ENCODE measurements at places on chromosomes 11 and 22. TPM values are rescaled to one million over a fixed set of nuclear protein-coding genes. Genes with fewer than 3 reads are reported as not detected.

DNA sequence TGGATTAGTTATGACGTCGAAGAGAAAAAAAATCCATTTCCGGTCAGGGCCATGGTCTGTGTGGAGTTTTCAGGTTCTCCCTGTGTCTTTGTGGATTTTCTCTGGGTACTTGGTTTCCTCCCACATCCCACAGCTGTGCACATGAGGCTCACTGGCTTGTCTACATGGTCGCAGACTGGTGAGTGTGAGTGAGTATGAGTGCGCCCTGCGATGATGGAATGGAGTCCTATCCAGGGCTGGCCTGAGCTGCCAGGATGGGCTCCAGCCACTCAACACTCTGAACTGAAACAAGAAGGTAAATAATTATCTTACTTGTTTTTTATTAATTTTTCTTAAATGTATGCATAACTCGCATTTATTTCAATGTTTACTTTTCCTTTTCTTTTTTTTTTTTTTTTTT, 10.8 kb downstream of the MMP3 start:
- H3K4me1 ChIP-seq: no peaks in the 10 kb centered on the region
- no peak overlapping the region for H3K27ac ChIP-seq
- H3K36me3 ChIP-seq: no peaks in the 10 kb centered on the region

DNA sequence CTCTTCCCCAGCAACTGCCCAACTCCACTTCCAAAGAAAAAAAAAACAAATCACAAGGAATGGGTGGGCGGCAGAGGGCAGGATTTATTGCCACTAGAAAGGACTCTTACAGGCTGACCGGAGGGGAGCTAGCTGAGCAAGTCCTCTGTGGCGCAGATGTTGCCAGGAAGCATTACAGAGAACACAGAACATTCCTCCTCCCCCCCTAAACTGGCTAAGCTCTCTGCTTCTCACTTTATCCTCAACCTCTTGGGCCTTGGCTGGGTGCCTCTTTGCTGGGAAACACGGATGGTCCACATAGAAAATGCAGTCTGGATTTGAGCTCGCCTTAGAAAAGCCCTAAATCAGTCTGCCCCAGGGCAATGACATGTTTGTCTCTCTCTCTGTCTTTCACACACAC, 12.6 kb upstream of the FJX1 start:
- no peak overlapping the region for H3K4me3 ChIP-seq
- DNase-seq: no peak
- no peak overlapping the region for H3K27ac ChIP-seq
- H3K4me1 ChIP-seq: no peaks in the 10 kb centered on the region
- no peaks in the 10 kb centered on the region for H3K27me3 ChIP-seq

DNA sequence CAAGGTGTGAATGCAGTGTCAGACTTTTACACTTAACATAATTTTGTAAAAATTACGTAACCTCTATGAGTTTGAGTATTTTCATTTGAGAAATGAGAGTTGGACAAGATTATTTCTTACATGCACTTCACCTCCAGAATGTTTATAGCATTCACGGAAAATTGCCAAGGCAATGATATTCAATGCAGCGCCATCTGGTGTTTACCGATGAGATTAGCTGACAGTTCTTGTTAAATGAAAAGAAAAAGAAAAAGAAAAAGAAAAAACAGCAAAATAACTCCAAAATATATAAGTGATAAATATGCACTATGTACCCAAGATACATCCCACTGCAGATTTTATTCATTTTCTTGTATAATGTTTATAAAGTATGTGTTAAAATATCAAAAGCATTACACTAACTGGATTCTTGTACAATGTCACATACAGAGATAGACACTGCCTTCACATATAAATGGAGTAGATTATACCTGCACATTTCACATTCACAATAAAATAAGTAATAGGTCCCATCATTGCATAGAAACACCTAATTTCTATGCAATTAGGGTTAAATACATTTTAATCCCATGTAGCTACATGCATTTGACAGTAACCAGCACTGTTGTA, 976.3 kb upstream of the FAT3 start:
- H3K4me3 ChIP-seq: no peak overlapping the region
- peaks cover 10% of the 10 kb centered on the region for H3K4me1 ChIP-seq
- no peaks in the 10 kb centered on the region for H3K27me3 ChIP-seq
- no peaks in the 10 kb centered on the region for H3K36me3 ChIP-seq
- no peak overlapping the region for H3K27ac ChIP-seq

DNA sequence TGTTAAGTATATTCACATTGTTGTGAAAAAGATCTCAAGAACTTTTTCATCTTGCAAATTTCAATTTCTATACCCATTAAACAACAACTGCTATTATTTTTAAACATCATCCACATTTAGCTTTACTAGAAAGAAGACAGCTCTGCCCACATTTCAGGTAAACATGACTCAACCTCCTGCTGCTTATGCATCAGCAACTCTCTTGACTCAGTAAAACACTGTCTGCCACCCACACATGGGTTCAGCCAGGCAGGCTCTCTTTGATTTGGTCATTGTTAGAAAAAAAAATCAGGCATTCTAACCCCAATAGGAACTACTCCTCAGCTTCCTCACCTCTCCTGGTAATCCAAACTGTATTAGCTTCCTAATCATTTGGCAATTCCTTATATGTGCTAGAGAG, 5.1 kb upstream of the ENDOD1 start:
- no peak overlapping the region for H3K4me3 ChIP-seq
- H3K27ac ChIP-seq: no peak overlapping the region
- H3K27me3 ChIP-seq: no peaks in the 10 kb centered on the region

The GLYAT gene
- total RNA-seq: not detected

The SOX6 gene
- 1.7 TPM for total RNA-seq

DNA sequence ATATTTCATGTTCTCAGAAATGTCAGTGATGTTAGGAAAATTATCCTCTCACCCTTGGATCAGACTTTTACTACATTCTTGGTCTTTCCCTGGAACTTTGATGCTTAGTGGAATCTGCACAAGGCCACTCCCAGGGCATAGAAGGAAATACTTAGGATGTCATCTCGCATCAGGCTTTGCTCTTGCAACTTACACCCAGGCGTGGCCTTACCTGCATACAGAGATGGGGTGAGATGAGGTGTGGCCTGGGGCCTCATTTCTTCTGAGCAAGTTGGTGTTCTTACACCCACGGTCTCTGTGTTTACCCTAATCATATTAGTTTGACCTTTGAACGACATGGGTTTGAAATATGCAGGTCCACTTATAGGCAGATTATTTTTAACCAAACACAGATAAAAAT, 19.0 kb upstream of the OR52K2 start:
- no peaks in the 10 kb centered on the region for H3K4me1 ChIP-seq
- no peak overlapping the region for H3K27ac ChIP-seq
- H3K27me3 ChIP-seq: no peaks in the 10 kb centered on the region
- H3K36me3 ChIP-seq: no peaks in the 10 kb centered on the region
- no peak overlapping the region for H3K4me3 ChIP-seq
- no peak for DNase-seq

- H3K27me3 ChIP-seq: no peaks in the 10 kb centered on the region
- H3K27ac ChIP-seq: no peak overlapping the region
- no peak for DNase-seq
- no peak overlapping the region for H3K4me3 ChIP-seq
Observed at GRCh38 chr22:39773976-39774539, 119.5 kb downstream of the ENTHD1 start.

- H3K27me3 ChIP-seq: no peaks in the 10 kb centered on the region
- H3K27ac ChIP-seq: peak overlapping the region; percentile 76
- peaks cover 17% of the 10 kb centered on the region for H3K4me1 ChIP-seq
- H3K36me3 ChIP-seq: peaks cover 9% of the 10 kb centered on the region
- no peak for DNase-seq
- H3K4me3 ChIP-seq: peak overlapping the region; percentile 64
Observed at GRCh38 chr22:30386608-30386959, 627 bp downstream of the RNF215 start.

The CHRDL2 gene
- 0.40 TPM for total RNA-seq

DNA sequence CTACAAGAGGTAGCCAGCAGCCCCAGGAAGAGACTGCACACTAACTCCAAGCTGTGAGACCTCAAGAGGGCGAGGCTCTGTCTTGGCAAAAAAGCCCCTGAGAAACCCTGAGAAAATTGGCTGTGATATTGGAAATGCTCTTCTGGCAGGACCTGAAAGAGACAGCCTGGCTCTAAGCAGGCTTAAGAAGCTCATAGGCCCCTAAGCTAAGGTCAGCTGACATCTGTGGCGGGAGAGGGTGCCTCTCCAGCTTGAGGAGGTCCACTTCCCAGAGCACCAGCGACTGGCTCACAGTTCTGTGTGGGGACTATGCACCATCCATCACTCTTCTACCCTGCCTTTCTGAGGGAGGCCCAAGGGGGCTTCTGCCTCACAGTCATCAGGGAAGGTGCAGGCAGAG, 12.4 kb downstream of the PLEKHA7 start:
- no peaks in the 10 kb centered on the region for H3K27me3 ChIP-seq
- no peak overlapping the region for H3K4me3 ChIP-seq
- H3K27ac ChIP-seq: no peak overlapping the region
- no peak for DNase-seq
- no peaks in the 10 kb centered on the region for H3K36me3 ChIP-seq

GRCh38 chr11:119026970-119027369, 3.7 kb downstream of the SLC37A4 start:
- peaks cover 30% of the 10 kb centered on the region for H3K4me1 ChIP-seq
- no peak overlapping the region for H3K4me3 ChIP-seq
- no peak for DNase-seq
- no peaks in the 10 kb centered on the region for H3K27me3 ChIP-seq
- H3K27ac ChIP-seq: no peak overlapping the region

Data from esophagus muscularis mucosa (tissue), 4 donors.